ENCODE measurements at places on chromosomes 4 and X. TPM values are rescaled to one million over a fixed set of nuclear protein-coding genes. Genes with fewer than 3 reads are reported as not detected.

DNA sequence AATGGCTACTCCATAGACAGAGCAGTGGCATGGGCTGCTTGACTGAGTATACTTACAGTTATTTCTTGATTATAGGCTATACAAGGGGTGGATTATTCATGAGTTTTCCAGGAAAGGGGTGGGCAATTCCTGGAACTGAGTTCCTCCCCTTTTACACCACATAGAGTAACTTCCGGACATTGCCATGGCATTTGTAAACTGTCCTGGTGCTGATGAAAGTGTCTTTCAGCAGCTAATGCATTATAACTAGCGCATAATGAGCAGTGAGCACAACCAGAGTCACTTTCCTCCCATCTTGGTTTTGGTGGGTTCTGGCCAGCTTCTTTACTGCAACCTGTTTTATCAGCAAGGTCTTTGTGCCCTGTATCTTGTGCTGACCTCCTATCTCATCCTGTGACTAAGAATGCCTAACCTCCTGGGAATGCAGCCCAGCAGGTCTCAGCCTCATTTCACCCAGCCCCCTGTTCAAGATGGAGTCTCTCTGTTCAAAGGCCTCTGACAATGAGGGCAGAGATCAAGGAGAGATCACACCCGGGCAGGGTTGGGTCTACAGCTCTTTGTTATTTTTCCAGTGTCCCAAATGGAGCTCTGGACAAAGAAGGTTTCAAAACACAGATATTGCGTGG, 468.4 kb upstream of the PRKX start:
- no peaks in the 10 kb centered on the region for H3K27me3 ChIP-seq
- no peak for DNase-seq
- H3K36me3 ChIP-seq = no peaks in the 10 kb centered on the region
- no peak overlapping the region for H3K27ac ChIP-seq
- H3K4me1 ChIP-seq = no peaks in the 10 kb centered on the region
- H3K4me3 ChIP-seq = no peak overlapping the region

GK gene
- total RNA-seq = 10.4 TPM

- H3K4me1 ChIP-seq = no peaks in the 10 kb centered on the region
- H3K27me3 ChIP-seq = no peaks in the 10 kb centered on the region
- DNase-seq = no peak
- no peak overlapping the region for H3K4me3 ChIP-seq
- no peaks in the 10 kb centered on the region for H3K36me3 ChIP-seq
Observed at GRCh38 chr4:56859841-56860240, 38.3 kb upstream of the SPINK2 start.

DNA sequence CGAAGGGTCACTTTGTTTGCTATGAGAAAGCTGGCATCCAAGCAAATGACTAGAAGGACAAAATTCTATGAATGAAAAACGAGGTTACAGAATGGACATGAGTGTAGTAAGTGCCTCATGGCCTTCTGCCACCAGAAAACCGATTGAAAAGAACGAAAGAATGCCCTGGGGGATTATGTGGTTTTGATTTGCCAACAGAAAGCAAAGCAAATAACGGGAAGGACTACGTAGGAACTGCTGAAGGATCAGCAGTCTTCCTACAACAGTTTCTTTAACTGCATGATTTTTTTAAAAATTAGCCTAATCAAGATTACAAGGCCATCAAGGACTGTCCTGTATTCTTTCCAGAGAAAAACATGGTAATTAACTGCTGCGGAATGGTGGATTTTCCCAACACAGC, 50.6 kb downstream of the NRK start:
- no peaks in the 10 kb centered on the region for H3K27me3 ChIP-seq
- H3K4me3 ChIP-seq = no peak overlapping the region
- H3K4me1 ChIP-seq = no peaks in the 10 kb centered on the region
- no peaks in the 10 kb centered on the region for H3K36me3 ChIP-seq
- DNase-seq = no peak
- no peak overlapping the region for H3K27ac ChIP-seq

DNA sequence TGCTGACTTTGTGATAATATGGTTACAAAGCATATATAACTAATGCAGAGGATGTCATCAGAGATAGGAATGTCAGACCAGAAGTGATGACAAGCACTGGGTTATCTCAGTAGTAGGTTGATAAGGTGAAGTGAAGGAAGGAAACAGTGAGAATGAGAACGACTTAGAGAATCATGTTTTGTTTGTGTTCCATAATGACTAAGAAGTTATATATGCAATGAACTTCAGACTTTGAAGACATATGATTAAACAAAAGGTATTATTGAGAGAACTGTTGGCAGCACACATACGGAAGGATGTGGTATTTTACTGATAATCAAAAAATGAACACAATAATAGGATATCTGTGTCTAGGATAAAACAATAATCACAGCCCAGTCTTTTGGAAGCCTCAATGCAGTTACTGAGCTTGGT, 18.3 kb upstream of the HHIP start:
- no peaks in the 10 kb centered on the region for H3K4me1 ChIP-seq
- H3K27ac ChIP-seq = no peak overlapping the region
- H3K27me3 ChIP-seq = no peaks in the 10 kb centered on the region
- no peak for DNase-seq
- no peaks in the 10 kb centered on the region for H3K36me3 ChIP-seq

DNA sequence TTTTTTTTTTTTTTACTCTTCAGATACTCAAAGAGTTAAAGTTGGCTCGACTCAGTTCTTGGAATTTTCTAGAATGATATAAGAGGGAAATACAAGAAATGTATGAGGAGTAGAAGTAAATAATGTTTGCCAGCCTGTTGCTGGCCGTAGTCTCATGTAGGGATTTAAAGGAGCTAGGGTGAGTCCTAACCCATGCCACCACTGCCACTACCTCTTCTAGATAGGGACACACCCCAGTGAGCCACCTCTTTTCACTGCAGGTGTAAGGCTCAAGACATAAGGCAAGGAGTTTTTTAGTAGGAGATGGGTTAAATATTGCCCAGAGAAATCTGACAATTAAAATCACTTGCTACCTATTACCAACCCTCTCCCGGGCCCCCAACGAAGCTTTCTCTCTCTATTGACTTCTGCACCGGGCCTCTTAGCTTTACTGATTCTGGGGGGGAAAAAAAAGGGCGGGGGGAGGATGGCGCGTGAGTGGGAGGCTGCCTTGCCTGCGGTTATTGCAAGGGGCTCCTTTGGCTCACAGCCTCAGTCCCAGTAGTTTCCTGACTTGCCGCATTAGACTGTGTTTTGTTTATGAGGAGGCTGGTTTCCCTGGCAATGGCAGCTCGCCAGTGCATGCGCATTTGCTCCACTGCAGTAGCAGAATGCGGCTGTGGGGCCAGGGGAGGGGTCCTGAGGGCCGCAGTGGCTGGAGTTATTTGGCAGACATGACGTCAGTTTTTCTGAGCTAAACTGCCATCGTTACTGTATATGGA, 3.0 kb downstream of the LINC00632 start:
- DNase-seq = peak; percentile 14
- no peak overlapping the region for H3K27ac ChIP-seq
- H3K27me3 ChIP-seq = peaks cover 22% of the 10 kb centered on the region
- H3K4me3 ChIP-seq = no peak overlapping the region

CXorf65 gene
- not detected for total RNA-seq

DNA sequence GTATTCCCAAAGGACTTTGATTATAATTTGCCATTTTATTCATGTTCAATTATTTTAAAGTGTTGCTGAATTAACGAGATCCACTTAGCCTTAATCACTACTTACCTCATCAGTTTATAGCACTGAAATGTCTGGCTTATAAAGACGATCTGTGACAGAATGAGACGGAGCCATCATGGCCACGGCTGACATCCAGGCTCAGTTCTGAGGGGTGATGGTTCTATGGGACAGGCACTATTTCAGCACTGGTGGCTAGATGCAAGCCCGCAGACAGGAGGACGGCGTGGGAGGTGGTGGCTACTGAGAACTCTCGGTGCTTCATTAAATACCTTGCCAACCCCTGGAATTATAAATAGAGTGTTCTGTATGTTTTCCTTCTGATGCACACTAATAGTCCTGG, 1084.2 kb upstream of the TENM3 start:
- no peaks in the 10 kb centered on the region for H3K4me1 ChIP-seq
- H3K36me3 ChIP-seq = no peaks in the 10 kb centered on the region
- H3K27me3 ChIP-seq = no peaks in the 10 kb centered on the region
- no peak overlapping the region for H3K4me3 ChIP-seq
- no peak overlapping the region for H3K27ac ChIP-seq

GRCh38 chr4:25320336-25320735, 7.8 kb downstream of the ZCCHC4 start:
- peak overlapping the region; percentile 76 for H3K27ac ChIP-seq
- no peak overlapping the region for H3K4me3 ChIP-seq
- peaks cover 9% of the 10 kb centered on the region for H3K4me1 ChIP-seq
- H3K36me3 ChIP-seq = no peaks in the 10 kb centered on the region
- no peaks in the 10 kb centered on the region for H3K27me3 ChIP-seq

DNA sequence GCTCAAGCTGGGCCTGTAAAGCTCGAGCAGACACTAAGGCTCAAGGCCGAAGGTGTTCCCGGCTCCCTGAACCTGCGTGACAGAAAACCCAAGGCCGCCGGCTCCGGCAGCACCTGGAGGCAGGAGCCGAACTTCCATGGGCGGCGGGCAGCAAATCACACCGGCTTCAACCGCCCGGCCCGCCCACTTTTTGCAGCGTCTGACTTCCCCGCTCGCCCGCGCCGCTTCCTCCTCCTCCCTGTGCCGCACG, 940 bp upstream of the NSD2 start:
- H3K36me3 ChIP-seq = no peaks in the 10 kb centered on the region
- peaks cover 25% of the 10 kb centered on the region for H3K4me1 ChIP-seq
- H3K27me3 ChIP-seq = no peaks in the 10 kb centered on the region
- peak overlapping the region; percentile 58 for H3K4me3 ChIP-seq
- H3K27ac ChIP-seq = peak overlapping the region; percentile 98

DNA sequence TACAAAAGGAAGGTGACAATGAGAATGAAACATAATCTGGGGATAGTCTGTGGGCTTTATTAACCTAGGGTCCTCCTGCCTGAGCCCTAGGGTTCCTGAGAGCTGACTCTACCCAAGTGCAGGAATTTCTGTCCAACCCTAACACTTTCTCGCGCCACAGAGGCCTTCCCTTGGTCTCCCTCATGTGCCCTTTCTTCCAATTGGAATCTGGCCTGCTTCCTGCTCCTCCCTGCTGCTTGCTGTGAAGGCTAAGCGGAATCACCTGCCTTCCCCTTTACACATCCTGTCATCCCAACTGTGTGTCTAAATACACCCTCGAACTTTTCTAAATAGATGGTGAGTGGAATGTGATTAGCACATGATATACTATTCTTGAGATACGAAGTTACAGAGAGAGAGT, 5.9 kb downstream of the MAGEA11 start:
- no peak overlapping the region for H3K27ac ChIP-seq
- no peaks in the 10 kb centered on the region for H3K27me3 ChIP-seq
- H3K36me3 ChIP-seq = no peaks in the 10 kb centered on the region
- no peaks in the 10 kb centered on the region for H3K4me1 ChIP-seq
- H3K4me3 ChIP-seq = no peak overlapping the region
- DNase-seq = no peak

GRCh38 chr4:98446499-98447375, 185.6 kb downstream of the RAP1GDS1 start:
- H3K4me3 ChIP-seq = no peak overlapping the region
- peaks cover 6% of the 10 kb centered on the region for H3K4me1 ChIP-seq
- no peak for DNase-seq
- no peak overlapping the region for H3K27ac ChIP-seq
- H3K27me3 ChIP-seq = no peaks in the 10 kb centered on the region

FHDC1 gene
- total RNA-seq = 0.10 TPM

ATP1B4 gene
- not detected for total RNA-seq

PHOX2B gene
- 0.76 TPM for total RNA-seq

DNA sequence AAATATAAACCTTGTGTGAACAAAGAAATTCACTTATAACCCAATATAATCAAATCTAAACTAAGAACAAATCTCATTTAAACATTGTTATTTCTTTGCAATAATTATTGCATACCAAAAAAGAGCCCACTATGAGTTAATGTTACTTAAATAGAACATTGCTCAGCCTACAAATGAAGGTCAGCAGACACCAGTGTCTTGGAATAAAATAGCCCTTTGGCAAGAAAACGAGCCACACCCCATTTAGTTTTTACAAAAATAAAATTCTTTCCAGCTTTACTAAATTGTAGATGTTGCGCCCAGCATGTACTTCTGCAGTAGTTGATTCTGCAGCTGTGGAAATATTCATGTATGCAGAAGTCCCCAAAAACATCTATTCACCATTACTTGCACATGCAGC, 12.2 kb downstream of the PLS3 start:
- H3K4me1 ChIP-seq = no peaks in the 10 kb centered on the region
- no peaks in the 10 kb centered on the region for H3K27me3 ChIP-seq
- DNase-seq = no peak
- H3K27ac ChIP-seq = no peak overlapping the region

ASMT gene
- 0.84 TPM for total RNA-seq

- no peaks in the 10 kb centered on the region for H3K36me3 ChIP-seq
- no peak overlapping the region for H3K4me3 ChIP-seq
- DNase-seq = no peak
- H3K4me1 ChIP-seq = peaks cover under 1% of the 10 kb centered on the region
Observed at GRCh38 chrX:41604766-41605543, 83.8 kb upstream of the GPR34 start.

GRCh38 chr4:91369116-91369515, 934.6 kb upstream of the GRID2 start:
- no peaks in the 10 kb centered on the region for H3K27me3 ChIP-seq
- no peaks in the 10 kb centered on the region for H3K4me1 ChIP-seq
- no peaks in the 10 kb centered on the region for H3K36me3 ChIP-seq
- no peak for DNase-seq

DNA sequence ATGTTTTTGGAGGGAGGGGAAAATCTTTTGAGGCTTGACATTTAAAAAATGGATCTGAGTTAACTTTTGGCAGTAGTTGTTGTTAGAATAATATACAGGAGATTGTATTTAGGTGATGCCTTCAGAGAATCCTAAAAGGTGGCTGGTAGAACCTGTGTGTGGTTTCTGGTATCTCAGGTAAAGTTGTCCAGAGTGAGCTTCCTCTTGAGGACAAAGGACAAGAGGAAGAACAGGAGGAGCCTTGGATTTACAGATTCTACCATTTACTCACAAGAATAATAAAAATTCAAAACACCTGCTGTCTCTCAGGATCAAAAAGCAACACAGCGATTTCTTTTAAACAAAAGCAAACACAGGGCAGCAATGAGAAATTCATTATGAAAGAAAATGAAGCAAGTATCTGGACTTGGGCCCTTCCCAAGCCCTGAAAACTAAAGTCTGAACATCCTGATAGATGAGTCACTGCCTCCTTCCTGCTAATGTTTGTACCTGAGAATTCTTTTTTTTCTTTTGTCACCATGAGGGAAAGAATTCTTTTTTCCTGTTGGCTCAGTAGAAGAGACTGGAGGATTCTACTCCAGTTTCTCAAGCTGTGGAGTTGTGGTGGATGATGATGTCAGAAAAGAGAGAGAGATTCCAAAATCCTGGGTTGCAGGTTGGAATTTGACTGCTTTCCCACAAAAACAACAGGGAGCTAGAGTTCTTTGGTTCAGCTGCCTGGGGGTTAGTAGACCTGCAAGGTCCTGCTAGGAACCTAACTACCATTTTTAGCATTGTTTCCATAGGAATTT, 31.5 kb upstream of the RAPGEF2 start:
- H3K4me3 ChIP-seq = no peak overlapping the region
- no peak for DNase-seq
- H3K36me3 ChIP-seq = no peaks in the 10 kb centered on the region
- H3K27ac ChIP-seq = no peak overlapping the region
- H3K27me3 ChIP-seq = no peaks in the 10 kb centered on the region
- no peaks in the 10 kb centered on the region for H3K4me1 ChIP-seq
